ENCODE measurements at places on chromosomes 4 and X. TPM values are rescaled to one million over a fixed set of nuclear protein-coding genes. Genes with fewer than 3 reads are reported as not detected.

The ADGRL3 gene
- 1.0 TPM for total RNA-seq

The PDE6B gene
- total RNA-seq = not detected

The TCEAL7 gene
- not detected for total RNA-seq

The TACR3 gene
- not detected for total RNA-seq

The WDR44 gene
- 8.5 TPM for total RNA-seq
